ENCODE measurements at places on chromosomes 6 and 20. TPM values are rescaled to one million over a fixed set of nuclear protein-coding genes. Genes with fewer than 3 reads are reported as not detected.

CSNK2B gene
- 107 TPM for total RNA-seq

DNA sequence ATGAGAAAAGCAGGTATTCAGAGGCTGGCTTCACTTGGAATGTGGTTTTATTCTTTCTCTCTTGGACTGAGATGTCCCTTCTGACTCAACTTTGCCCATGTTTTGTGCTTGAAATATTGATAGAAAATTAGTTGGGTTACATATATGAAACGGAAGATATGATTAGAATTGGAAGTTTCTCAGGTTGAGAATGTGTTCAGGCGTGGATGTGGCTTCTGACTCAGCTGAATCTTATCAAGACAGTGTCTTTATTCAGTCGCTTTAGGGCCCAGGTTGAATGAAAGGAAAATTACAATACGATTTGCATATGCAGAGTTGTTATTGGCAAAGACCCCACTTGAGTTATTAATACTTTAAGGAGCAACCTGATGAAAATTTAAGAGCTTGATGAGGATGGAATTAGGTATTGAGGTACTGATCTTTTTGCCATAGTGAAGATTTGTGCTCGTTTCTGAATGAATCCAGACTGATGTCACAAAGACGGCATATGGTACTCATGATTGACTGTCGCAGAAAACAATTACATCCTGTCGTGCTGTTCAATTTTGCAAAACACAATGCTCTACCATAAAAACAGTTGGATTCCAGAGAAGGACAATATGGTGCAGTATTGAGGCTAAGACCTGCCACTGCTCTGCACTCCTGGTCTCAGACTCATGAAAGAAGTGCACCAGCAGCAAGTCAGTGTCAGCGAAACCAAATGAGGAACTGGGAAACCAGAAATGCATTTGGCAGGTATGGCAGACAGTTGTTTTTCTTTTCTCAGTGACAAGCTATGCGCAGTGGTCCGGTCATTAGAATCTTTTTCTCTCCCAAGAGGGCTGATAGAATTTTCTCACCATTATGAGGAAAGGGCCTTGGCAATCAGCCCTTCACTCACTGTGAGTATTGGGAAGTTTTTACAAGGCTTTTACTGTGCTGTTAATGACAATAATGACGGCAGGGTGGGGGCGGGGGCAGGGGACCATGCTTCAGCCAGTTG, 158.3 kb downstream of the DOK5 start:
- no peak overlapping the region for H3K4me3 ChIP-seq
- H3K36me3 ChIP-seq: no peaks in the 10 kb centered on the region
- DNase-seq: no peak
- H3K27ac ChIP-seq: no peak overlapping the region
- H3K4me1 ChIP-seq: peaks cover 7% of the 10 kb centered on the region
- no peaks in the 10 kb centered on the region for H3K27me3 ChIP-seq

SUMO4 gene
- total RNA-seq: 2.2 TPM

GABRR1 gene
- total RNA-seq: 0.40 TPM

DNA sequence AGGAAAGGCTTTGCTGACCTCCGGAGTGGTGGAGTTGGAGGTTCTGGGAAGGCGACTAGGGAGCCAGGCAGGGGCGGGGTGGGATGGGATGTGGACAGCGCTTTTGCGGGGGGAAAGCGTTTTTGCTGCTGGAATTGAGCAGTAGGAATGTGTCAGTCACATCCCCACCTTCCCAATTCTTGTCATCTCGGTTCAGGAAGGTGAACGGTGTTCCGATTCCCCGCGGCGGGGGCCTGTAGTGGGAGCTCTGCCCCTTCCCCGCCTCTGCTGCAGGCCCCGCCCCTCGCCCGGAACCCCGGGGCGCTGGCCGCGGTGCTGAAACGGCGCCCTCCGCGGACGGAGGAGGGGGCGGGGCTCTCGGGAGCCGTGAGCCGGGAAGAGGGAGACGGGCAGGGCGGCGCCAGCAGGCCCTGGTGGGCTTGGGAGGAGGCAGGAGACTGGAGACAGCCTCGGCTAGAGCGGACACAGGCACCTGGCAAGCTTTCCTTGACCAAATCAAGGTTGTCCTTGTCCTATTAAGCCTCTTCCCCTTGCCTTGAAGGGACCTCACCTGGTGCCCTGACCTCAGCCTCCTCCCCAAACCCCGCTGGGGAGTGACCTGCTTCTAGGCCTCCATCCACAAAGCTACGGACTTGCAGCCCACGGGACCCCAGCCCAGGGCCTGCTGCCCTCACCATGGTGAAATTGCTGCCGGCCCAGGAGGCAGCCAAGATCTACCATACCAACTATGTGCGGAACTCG, at the start of gene LHFPL5:
Gene LHFPL5, plus strand, starts transcription at position 357 of the 741 bp plus-strand sequence. Its CDS starts 319 bp downstream, at position 676.
- H3K36me3 ChIP-seq: no peaks in the 10 kb centered on the region
- H3K4me1 ChIP-seq: peaks cover 5% of the 10 kb centered on the region
- no peak within 1 kb of the TSS for H3K27ac ChIP-seq
- H3K27me3 ChIP-seq: peaks cover 4% of the 10 kb centered on the region

DNA sequence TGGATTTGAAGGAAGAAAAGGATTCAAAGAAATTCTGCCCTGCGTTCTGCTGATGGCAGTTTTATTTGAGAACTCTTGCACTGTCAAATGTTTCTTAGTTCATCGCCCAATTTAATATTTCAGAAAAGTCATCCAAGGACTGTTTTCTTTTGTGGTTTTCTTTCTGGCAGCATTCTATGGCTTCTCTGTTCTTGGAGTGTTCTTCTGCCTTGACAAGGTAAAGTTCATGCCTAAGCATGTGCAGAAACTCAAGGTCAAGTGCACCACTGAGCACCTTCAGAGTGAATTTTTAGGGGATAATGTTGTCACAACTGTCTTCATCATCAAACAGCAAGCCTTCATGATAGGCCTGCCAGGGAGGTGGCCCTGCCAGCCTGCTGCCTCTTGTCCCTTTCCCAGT, 225.6 kb downstream of the PLCB1 start:
- peaks cover 3% of the 10 kb centered on the region for H3K4me1 ChIP-seq
- no peak overlapping the region for H3K4me3 ChIP-seq
- H3K27me3 ChIP-seq: no peaks in the 10 kb centered on the region
- no peak for DNase-seq

WFDC10B gene
- not detected for total RNA-seq

GRCh38 chr6:48061265-48061990, 49.6 kb downstream of the PTCHD4 start:
- no peak overlapping the region for H3K27ac ChIP-seq
- H3K4me3 ChIP-seq: no peak overlapping the region
- no peaks in the 10 kb centered on the region for H3K4me1 ChIP-seq
- H3K27me3 ChIP-seq: no peaks in the 10 kb centered on the region
- no peak for DNase-seq
- H3K36me3 ChIP-seq: no peaks in the 10 kb centered on the region

GRCh38 chr20:1489764-1490436, 1.3 kb downstream of the SIRPB2 start:
- no peak overlapping the region for H3K4me3 ChIP-seq
- H3K4me1 ChIP-seq: no peaks in the 10 kb centered on the region
- H3K36me3 ChIP-seq: no peaks in the 10 kb centered on the region
- H3K27ac ChIP-seq: peak overlapping the region; percentile 35

DNA sequence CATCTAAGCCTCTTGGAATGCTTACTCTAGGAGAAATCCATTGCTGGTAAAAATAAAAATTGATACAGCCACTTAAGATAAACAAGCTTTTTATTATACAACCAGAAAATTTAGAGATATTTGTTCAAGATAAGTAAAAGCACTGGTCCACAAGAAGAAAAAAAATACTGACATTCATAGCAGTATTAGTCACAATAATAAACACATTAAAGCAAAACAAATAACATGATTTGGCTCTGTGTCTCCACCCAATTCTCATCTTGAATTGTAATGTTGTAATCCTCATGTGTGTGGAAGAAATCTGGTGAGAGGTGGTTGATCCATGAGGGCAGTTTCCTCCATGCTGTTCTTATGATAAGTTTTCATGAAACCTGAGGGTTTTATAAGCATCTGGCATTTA, 1093.5 kb upstream of the ADGRB3 start:
- H3K4me3 ChIP-seq: no peak overlapping the region
- H3K27me3 ChIP-seq: no peaks in the 10 kb centered on the region
- no peak overlapping the region for H3K27ac ChIP-seq
- no peaks in the 10 kb centered on the region for H3K4me1 ChIP-seq
- H3K36me3 ChIP-seq: no peaks in the 10 kb centered on the region
- DNase-seq: no peak

DNA sequence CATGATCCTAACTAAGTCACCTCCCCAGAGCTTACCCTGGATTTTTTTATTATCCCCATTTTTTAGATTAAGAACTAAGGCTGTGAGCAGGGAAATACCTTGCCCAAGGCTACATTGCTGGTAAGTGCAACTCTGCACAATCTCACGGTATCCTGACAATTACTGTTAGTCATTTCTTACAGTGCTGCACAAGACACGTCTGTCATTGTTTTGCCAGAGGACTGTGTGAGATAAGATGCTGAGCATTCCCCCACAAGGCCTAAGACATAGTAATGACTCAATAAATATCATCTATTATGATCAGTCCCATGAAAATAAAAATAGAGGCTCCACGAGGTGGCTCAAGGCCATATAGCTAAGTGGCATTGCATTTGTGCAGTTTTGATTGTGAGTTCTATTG, 21.0 kb downstream of the PFDN4 start:
- H3K4me1 ChIP-seq: no peaks in the 10 kb centered on the region
- H3K27ac ChIP-seq: no peak overlapping the region
- H3K4me3 ChIP-seq: no peak overlapping the region
- H3K36me3 ChIP-seq: no peaks in the 10 kb centered on the region
- H3K27me3 ChIP-seq: no peaks in the 10 kb centered on the region

ITPR3 gene
- total RNA-seq: 4.1 TPM

HLA-DRA gene
- 30.7 TPM for total RNA-seq

- H3K4me3 ChIP-seq: no peak overlapping the region
- no peak overlapping the region for H3K27ac ChIP-seq
Measured at GRCh38 chr20:41174782-41175181, 37.4 kb downstream of the PLCG1 start.

BPI gene
- total RNA-seq: 0.40 TPM

CLVS2 gene
- 0.53 TPM for total RNA-seq

- no peak overlapping the region for H3K27ac ChIP-seq
- DNase-seq: peak; percentile 40
- H3K36me3 ChIP-seq: no peaks in the 10 kb centered on the region
- no peaks in the 10 kb centered on the region for H3K4me1 ChIP-seq
- no peak overlapping the region for H3K4me3 ChIP-seq
- peaks cover 6% of the 10 kb centered on the region for H3K27me3 ChIP-seq
Measured at GRCh38 chr20:23874747-23875146, 4.8 kb downstream of the CST5 start.

DNA sequence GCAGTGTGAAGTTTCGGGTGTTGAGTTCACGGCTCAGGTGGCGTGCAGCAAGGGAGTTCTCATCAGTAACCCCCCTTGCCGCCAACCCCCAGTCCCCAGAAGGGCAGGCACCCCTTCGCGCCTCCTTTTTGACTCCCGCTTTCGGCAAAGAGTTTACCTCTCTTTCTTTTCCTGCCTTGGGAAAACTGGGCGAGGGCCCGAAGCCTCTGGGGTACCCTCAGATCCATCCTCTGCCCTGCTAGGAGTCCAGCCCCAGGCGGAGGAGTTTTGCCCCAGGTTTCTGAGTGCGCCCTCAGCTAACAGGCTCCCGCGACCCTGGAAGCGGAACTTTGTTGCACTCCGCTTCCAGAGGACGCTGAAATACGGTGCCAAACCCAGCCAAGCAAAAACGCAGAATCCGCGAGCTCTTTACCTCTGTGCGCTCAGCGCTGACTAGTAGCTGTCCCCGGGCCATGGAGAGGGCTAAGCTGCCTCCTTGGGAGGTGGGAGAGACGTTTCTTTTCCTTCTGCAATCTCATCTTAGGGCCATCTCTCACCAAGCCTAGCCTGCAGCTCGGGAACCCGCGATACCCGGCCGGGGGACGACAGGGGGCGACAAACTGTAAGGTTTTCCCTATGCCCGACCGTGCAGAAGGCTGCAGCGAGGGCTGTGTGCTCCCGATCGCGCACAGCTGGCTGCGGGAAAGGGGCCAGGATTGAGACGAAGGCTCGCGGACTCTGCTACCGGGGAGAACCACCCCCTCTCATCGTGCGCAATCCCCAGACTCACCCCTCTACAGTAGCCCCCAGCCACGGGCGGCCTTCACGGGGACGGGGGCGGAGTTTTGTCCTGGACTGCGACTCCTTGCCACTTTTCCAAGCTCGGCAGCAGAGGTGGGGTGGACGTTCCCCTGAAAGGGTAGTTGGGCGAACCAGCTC, 2.7 kb upstream of the PAX1 start:
- H3K36me3 ChIP-seq: no peaks in the 10 kb centered on the region
- DNase-seq: peak; percentile 89
- peaks cover 23% of the 10 kb centered on the region for H3K4me1 ChIP-seq
- peak overlapping the region; percentile 18 for H3K4me3 ChIP-seq
- H3K27me3 ChIP-seq: peaks cover 89% of the 10 kb centered on the region

BEND6 gene
- 0.27 TPM for total RNA-seq

ANKEF1 gene
- total RNA-seq: 1.1 TPM

TRIM10 gene
- total RNA-seq: 0.18 TPM

DNA sequence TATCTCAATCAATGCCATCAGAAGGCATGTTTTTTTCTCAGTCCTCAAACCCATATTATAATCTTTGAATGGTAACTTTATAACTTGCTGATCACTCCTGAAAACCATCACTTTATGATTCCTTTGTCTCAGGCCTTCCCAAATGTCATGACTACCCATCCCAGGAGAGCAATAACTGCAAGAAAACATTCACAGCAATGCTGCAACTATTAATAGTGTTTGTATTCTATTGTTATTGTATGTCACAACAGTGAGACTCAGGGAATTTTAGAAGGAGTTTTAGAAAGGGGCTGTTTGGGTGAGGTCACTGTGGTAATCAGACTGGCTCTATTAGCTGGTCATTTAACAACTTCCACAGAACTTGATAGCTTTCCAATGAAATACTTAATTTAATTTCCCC, 301.4 kb upstream of the TBX18 start:
- H3K4me1 ChIP-seq: no peaks in the 10 kb centered on the region
- DNase-seq: peak; percentile 63
- H3K4me3 ChIP-seq: no peak overlapping the region
- H3K27me3 ChIP-seq: no peaks in the 10 kb centered on the region

MICB gene
- total RNA-seq: 0.75 TPM

PRSS16 gene
- total RNA-seq: 0.09 TPM

DNA sequence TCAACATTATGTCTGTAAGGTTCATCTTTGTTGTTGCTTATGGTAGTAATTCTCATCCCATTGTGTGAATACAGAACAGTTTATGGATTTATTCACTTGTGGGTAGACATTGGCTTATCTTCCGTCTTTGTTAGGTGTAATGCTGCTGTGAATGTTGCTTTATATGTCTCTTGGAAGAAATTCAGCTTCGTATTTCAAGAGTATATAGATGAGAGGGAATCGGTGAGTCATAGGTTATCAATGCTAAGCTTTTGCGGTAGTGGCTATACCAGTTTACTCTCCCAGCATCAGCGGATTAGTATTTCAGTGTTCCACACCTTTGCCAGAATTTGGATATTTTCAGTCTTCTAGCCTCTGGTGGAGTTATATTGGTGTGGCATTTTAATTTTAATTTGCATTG, 77.8 kb downstream of the ZFAND3 start:
- no peaks in the 10 kb centered on the region for H3K4me1 ChIP-seq
- no peaks in the 10 kb centered on the region for H3K27me3 ChIP-seq
- H3K4me3 ChIP-seq: no peak overlapping the region
- DNase-seq: no peak

- H3K27me3 ChIP-seq: no peaks in the 10 kb centered on the region
- H3K4me3 ChIP-seq: no peak overlapping the region
- no peaks in the 10 kb centered on the region for H3K36me3 ChIP-seq
- H3K4me1 ChIP-seq: no peaks in the 10 kb centered on the region
- no peak overlapping the region for H3K27ac ChIP-seq
Measured at GRCh38 chr6:71205336-71205956, 83.2 kb upstream of the OGFRL1 start.

All from muscle of leg (tissue), 16 donors.